D341Med (cell line): ENCODE measurements at places on chromosomes 2 and 18.

DNA sequence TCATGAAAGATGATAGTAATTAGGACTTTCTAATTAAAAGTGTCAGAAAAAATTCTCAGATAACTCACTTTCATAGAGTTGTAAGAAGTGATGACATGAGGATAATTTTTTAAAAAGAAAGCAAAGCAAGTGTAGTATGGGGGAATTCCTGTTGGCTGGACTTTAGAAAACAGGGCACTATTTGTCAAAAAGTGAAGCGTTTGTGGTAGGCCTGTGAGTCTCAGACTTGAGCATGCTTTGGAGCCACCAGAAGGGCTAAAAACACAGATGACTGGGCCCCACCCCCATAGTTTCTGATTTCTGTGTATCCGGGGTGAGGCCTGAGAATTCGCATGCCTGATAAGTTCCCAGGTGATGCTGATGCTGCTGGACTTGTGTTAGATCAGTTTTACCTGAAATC lies 222.6 kb upstream of the LRRTM1 start:
- no peak for DNase-seq

GRCh38 chr18:31828613-31829012 lies 67.9 kb upstream of the SLC25A52 start:
- no peak for DNase-seq

DNA sequence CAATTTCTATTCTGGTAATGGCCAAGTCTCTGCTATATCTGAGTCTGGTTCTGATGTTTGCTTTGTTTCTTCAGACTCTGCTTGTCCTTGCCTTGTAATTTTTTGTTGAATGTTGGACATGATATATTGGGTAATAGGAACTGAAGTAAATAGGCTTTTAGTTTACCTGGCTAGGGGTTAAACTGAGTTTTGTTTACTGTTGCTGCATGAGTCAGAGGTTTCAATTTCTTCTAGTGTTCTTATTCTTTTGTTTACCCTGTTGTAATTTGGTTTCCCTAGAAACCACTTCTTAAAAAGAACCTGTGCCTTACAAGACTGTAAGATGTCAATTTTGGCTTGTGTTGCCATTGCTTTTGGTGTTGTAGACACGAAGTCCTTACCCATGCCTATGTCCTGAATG lies 285.0 kb upstream of the KCNH7 start:
- DNase-seq = no peak

GRCh38 chr2:36569267-36569856 lies 28.6 kb downstream of the FEZ2 start:
- no peak for DNase-seq

DNA sequence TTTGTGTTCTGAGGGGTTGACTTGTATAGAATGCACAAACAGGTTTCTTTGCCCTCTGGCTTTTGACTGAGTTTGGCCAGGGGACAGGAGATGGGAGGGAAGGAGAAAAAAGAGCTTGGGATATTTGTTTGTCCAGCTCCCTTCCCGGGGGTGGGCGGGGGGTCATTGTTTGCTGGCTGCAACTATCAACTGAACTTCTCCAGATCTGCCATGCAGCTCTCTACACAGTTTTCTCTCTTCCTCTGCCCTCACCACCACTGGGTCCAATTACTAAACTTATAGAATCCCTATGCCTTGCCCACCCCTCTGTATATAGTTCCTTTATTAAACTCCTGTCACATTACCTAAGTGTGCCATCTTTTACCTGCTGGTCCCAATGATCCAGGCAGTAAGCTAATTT lies 32.8 kb upstream of the CHN1 start:
- no peak for DNase-seq

GRCh38 chr2:20623241-20623640 lies 27.7 kb downstream of the HS1BP3 start:
- no peak for DNase-seq

GRCh38 chr2:17166506-17166905 lies 351.7 kb downstream of the RAD51AP2 start:
- no peak for DNase-seq

DNA sequence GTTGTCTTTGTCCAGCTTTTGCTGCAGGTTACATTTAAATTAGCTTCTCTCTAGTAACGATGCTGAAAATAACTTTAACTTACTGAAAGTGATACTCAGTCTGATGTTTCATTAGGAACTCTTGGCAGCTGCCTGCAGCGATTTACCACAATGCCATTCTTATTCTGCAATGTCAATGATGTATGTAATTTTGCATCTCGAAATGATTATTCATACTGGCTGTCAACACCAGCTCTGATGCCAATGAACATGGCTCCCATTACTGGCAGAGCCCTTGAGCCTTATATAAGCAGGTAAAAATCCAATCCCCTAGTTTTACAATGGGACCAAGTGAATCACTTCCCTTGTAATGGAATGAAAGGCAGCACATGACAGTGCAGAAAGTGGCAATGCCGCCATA lies 16.3 kb upstream of the MFF start:
- DNase-seq = no peak
